ENCODE measurements at places on chromosomes 2 and 18.

DNA sequence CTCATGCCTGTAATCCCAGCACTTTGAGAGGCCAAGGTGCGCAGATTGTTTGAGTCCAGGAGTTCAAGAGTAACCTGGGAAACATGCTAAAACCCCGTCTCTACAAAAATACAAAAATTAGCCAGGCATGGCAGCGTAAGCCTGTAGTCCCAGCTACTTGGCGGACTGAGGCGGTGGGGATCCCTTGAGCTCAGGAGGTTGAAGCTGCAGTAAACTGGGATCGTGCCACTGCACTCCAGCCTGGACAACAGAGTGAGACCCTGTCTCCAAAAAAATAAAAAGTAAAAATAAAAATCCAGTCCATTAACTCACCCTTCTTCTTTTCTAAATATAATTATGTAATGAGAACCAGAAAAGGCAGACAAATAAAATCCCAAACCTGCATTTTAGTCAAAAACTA lies 8.2 kb downstream of the BAZ2B start:
- no peak for DNase-seq

GRCh38 chr2:133992454-133992853 lies 261.4 kb upstream of the MGAT5 start:
- DNase-seq, result no peak

DNA sequence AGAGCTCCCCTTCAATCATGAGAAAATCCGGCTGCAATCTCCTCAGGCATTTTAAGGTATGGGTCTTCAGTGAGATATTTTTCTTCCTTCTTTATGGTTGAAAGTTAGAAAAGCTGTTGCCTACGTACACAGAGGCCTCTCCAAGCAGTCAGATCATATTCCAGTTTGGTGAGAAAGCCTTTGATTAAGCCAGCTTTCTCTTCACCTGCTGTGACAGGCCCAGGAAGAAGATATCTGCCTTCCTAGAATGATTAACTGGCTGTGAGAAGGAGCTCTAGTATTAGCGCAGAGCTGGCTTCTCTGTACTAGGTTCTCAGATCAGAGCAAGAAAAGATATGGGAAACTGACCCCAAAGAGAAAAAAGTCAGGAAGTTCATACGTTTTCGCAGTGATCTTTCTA lies 585.0 kb upstream of the CHAC2 start:
- DNase-seq, result no peak

- DNase-seq, result no peak
Measured at GRCh38 chr2:73018188-73018825, 53.2 kb downstream of the SFXN5 start.

DNA sequence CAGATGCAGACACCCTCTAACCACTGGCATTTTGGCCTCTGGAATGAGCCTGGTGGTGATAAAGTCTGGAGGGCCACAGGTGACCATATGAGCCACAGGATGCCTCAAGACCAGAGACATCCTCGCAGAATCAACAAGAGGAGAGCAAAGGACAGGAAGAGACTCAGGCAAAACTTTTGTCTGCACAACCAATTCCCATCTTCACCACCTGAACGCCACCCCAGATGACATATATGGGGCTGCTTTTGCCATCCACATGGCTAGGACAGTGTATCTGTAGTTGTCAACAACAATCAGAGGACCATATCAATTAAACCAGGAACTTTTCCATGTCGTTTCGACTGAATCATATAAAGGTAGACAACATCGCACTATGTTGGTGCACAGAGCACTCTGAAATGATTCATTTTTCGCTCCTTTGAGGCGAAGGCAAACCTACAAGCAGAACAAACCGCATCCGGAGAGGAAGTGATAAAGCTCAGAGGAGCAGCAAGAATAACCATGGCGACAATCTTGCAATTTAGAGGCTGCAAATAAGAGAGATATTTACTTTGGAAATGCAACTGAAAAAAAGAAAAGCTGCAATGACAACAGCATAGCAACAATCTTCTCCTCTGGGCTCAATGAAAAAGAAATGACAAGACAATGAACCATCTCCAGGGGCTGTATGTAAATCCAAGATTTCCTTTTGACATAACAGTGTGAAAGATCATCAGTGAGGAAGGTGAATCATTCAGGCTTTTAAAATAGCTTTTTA lies 204.5 kb downstream of the ARL4C start:
- DNase-seq, result no peak

DNA sequence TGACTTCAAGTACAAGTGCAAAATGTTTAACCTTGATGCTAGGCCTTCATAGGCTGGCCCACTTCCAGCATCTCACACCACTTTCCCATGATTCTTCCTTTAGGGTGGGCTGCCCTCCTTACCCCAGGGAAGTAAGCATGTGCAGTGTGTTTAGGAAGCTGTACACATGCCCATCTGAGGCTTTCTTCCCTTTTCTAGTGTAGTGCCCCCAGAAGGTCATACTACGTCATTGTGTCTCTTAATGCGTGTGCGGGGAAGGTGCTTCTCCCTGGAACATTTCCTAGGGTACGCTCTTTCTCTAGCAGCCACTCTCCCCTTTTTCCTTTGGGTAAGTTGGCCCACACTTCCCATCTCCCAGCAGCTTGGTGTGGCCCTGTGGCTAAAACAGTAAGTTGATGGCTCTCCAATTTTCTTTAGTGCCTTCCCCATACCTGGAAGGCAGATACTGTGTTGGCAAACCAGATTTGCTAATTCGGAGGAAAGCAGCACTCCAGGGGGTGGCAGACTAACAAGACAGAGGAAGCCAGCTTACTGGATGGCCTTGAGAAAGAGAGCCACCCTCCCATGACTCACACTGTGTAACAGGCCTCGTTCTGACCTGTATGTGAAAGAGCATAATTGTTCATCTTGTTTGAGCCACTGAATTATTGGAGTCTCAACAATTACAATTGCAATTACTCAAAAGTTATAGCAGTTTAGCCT lies 1.1 kb upstream of the SULT6B1 start:
- DNase-seq, result no peak

DNA sequence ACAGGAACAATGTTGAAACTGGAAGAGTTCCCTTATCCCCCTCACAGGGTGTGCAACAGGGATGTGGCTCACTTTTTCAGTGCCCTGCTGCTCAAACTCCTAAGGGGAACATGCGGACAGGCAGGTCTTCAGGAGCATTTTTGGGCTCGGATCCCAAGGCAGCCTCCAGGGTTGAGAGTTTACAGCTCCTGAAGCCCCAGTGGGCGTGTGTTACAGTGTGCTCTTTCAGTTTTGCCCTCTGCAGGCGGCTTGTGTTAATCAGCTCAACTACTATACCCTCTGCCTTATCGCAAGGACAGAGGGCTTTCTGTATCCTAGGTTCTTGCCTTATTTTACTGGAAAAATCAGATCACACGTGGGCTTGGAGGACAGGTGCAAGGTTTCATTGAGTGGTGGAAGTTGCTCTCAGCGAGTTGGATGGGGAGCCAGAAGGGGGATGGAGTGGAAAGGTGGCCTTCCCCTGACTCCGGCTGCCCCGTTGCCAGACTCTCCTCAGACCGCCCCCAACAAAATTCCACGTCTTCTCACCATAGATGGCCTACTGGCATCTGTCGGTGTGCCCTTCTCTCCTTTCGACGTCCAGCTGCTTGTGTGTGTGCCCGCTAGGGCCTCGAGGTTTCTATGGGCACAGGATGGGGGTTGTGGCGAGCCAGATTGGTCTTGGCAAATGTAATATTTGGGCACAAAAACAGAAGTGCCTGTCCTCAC lies 541.9 kb downstream of the TMX3 start:
- no peak for DNase-seq

GRCh38 chr2:223585666-223586065 lies 16.5 kb downstream of the SCG2 start:
- peak; percentile 80 for DNase-seq

GRCh38 chr18:79459946-79460480 lies 64.3 kb downstream of the NFATC1 start:
- no peak for DNase-seq

DNA sequence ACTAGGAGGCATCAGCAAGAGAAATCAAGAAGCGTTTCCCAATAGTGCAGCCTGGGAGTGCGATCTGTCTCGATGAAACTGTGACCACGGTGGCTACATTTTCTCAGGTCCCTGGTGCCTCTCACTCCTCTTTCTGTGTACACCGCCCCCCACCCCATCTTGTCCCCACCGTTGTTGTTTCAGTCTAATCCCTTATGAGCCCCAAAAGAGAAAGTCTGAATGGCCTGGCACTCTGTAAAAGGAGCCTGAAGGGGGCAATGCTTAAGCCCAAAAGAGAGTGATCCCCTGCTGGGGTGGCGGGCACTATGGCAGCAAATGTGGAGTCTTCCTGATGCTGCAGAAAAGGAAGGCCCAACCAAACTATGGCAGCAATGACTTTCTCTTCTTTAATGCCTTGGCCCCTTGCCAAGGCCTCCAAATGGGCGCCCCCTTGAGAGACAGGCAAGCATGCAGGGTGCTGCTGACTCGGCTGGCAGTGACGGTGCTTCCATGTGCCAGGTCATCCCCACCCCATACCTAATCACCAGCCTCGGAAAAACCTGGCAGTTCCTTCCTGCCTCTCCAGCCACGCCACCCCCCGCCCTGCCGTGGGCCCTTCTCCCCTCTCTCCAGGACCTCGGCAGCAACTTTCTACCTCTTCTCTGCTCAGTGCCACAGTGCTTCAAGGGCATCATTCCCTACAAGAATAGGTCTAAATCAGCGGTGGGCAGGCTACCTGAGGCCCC lies 123.0 kb downstream of the CYP26B1 start:
- peak; percentile 28 for DNase-seq

GRCh38 chr2:230657462-230657861 lies 55.2 kb upstream of the CAB39 start:
- DNase-seq, result no peak

DNA sequence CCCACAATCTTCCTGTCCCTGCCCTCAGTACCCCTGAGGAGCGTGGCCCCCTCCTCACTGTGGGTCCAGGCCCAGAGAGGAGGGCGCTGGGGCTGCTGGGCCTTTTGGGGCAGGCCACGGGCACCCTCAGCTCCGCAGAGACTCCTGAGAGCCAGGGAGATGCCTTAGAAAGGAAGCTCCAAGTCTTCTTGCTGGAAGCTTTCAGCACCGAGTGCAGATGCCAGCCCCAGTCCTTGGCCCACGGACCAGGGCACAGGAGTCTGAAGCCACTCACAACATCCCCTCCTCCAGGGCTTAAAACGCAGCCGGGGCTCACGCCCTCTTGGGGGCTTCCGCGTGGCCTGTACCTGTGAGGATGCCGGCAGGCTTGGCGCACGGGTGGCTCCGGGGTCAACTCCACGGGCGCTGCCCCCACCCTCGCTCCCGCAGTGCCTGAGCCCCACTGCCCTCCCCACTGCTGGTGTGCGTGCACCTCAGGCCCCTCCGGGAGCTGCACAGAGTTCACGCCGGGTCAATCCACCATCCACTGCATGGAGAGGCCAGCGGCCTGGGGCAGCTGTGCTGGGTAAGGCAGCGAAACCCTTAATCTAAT lies 72.1 kb upstream of the CTDP1 start:
- DNase-seq, result no peak

DNA sequence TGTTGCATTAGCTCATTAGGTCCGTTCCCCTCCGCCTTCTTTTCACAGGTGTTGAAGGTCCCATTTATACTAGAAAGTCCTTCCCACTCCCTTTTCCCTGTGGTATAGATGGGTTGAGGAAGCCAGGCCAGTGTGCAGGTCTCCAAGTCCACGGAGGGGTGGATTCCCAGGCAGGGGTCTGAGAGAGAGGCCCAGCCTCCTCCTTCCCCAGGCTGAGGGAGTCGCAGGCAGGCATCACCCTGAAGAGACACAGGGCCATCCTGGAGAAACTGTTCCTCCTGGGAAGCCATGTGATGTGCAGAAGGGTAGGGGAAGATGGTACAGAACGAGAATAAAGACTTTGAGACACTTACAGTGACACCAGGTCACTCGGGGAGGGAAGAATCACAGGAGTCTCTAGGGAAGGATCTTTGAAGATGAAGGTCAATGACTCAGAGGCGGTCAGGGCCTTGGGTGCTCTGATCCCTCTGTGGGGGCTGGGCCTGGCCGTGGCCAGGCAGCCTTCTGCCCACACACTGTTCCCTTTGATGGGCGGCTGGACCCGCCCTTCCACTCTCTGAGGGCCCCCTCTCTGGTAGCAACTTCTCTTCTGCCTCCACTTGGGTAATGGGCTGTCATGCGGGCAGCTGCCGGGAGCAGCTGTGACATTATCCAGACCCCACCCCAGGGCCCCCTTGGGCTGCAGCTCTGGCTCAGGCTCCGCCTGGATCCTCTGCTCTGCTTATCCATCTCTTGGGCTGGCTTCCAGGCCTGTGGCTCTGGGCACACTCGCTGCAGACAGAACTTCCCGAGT lies 45.1 kb downstream of the RHOB start:
- DNase-seq, result no peak

- DNase-seq, result no peak
Measured at GRCh38 chr2:43114210-43114609, 112.2 kb downstream of the ZFP36L2 start.

- no peak for DNase-seq
Measured at GRCh38 chr2:75162897-75163296, 36.4 kb downstream of the TACR1 start.

Data from NCI-H1436 (cell line).